ENCODE measurements at places on chromosomes 6 and 20.

GRCh38 chr6:52221302-52221701 is 23.0 kb downstream of the IL17F start:
- DNase-seq = no peak

- peak; percentile 25 for DNase-seq
These were observed 114.8 kb upstream of the CD93 start for GRCh38 chr20:23200914-23201313.

- DNase-seq = peak; percentile 25
These were observed 28.6 kb downstream of the ORC3 start for GRCh38 chr6:87618531-87618930.

GRCh38 chr6:153073841-153074240 is 57.2 kb downstream of the RGS17 start:
- no peak for DNase-seq

- DNase-seq = no peak
These were observed 248.9 kb downstream of the TPBG start for GRCh38 chr6:82612475-82613039.

DNA sequence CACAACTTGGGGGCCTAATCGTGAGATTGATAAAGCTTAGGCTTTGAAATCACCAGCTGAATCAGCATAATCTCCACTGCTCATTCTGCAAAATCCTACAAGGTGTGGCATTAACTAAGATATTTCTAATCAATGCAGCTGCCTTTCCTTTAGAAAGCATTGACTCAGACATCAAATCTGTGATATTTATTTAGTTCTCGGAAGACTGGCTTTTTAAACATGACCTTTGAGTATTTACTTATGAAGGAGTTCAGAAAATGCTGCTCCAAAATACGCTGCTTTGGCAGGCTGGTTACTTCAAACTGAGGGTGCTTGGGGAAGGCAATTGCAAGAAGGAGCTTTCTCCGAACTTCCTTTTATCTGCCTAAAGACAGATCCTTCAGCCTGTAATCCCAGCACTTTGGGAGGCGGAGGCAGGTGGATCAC is 23.7 kb upstream of the FUCA2 start:
- no peak for DNase-seq

- no peak for DNase-seq
These were observed 441.7 kb upstream of the JARID2 start for GRCh38 chr6:14804001-14804784.
